LoVo (cell line): ENCODE measurements at places on chromosomes 2 and 18.

DNA sequence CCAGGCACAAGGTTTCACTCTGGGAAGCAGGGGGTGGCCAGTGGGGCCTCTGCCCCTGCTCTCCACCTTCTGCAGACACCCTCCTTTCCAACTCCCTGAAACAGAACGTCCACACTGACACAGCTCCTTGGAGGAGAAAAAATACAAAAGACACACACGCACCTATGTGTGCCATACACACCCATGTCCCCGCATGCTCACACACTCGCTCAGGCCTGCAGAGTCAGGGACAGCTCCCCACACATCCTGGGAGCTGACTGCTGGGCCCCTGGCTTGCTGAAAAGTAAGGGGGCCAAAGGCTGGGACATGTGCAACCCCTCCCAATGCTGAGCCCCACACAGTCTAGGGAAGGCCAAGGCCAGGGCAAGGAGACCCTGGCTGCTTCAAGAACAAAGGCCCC lies 200.5 kb downstream of the TNS1 start:
- DNase-seq: no peak

DNA sequence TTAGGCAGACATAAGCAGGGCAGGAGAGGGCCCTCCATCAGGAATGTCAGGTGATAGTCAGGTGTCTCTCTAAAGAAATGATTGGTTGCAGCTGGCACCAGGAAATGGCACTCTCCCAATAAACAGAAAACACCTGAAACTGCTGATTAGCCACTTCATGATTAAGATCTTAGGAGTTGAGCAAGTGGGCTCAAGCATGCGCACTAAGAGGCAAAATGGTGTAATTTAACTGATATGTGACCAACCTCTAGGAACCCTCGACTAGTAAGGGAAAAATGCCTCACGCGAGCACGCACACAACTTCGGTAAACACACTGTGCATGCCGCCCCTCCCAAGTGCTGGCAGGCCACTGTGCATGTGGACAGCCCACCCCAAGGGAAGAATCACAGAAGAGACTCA lies 23.8 kb upstream of the SLC35G4 start:
- DNase-seq: no peak

- DNase-seq: no peak
These were observed 41.7 kb downstream of the ATOH8 start for GRCh38 chr2:85795331-85796045.

GRCh38 chr2:102841107-102841840 lies 79.4 kb downstream of the TMEM182 start:
- DNase-seq: peak; percentile 12

GRCh38 chr18:26547646-26548414 lies 523 bp downstream of the KCTD1 start:
- no peak for DNase-seq

DNA sequence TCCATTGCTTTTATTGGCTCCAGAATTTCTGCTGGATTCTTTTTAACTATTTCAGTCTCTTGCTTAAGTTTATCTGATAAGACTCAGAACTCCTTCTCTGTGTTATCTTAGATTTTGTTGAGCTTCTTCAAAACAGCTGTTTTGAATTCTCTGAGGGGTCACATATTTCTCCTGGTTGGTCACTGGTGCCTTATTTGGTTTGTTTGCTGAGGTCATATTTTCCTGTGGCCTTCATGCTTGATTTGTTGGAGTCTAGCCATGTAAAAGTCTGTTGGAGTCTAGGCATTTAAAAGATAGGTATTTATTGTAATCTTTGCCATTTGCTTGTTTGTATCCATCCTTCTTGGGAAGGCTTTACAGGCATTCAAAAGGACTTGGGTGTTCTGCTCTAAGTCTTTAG lies 398.7 kb downstream of the DSEL start:
- no peak for DNase-seq

DNA sequence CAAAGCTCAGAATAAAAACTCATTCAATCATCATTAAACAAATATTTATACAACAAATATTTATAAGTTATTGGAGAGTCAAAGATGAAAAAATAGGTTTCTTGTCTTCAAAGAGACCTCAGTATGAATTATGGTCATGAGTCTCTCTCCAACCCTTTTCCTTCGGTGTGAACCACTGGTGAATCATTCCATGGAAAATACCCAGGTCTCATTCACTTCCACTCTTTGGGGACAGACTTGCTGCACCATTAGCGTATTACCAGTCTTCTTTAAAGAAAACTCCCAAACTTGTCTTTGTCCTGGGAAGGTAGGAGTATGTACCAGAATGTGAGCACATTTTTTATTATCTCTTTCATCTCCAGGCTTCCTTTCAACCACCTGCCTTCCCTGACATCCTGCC lies 257.4 kb upstream of the RBMS1 start:
- DNase-seq: no peak

GRCh38 chr2:186617148-186617547 lies 27.3 kb downstream of the ITGAV start:
- DNase-seq: no peak

DNA sequence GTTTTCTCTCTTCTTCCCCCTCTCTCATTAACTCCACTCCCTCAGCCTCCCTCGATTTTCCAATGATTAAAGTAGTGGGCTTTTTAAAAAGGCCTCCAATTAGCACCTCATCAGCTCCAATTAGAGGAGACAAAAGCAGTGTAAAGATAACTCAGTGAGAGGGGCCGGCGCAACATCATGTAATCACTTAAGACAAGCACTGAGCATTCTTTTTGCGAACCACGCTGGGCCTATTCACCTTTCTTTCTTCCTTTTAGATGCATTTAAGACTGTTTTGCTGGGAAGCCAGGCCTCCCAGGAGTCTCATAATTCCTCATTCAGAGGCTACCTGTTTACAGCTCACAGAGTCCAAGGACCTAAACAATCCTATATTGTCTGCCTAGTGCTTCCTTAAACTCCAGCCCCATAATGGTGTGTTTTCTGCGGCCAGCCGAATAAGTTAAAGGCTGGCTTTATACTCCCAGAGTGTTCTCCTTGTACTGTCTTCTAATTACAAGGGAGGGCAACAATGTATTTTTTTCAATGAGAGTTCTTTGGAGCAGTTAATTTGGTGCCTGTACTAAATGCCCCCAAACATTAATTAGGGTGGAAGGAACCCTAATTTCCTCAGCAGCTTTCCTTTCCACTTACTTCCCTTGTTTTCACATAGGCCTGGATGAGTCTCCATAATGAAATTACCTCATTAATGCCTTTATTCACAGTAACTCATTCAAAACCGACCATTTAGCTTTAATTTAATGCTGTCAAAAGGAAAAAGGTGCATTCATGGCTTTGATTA lies 28.0 kb upstream of the LMAN1 start:
- no peak for DNase-seq

DNA sequence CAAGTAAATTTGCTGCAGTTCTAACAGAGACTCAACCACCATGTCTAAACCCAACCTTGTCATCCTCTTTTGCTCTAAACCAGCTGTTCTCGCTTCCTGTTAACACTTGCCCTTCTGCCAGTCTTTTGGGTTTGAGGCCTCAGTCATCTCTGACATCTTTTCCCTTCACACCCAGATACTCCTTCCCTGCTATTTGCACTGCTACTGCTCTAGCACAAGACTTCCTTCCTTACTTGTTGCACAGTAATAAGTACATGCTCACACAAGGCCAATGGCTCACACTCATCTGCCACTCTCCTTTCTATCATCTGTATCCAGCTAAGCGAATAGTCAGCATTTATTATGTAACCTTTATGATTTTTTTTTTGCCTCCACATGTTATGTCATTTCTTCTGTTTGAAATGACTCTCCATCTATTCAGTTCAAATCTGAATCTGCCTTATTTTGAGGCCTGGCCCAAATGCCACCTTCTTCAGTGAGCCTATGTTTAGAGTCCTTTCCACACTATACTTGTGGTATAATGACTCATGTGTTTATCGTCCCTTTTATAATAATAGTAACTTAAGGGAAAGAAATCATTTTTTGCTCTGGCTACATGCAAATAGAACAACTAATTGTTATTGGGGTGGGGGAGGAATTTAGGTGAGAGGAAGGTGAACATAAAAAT lies 22.5 kb upstream of the CDKL4 start:
- no peak for DNase-seq

- DNase-seq: no peak
These were observed 140.9 kb downstream of the TFCP2L1 start for GRCh38 chr2:121144111-121144510.

GRCh38 chr18:51852681-51853080 lies 487.3 kb upstream of the DCC start:
- no peak for DNase-seq

DNA sequence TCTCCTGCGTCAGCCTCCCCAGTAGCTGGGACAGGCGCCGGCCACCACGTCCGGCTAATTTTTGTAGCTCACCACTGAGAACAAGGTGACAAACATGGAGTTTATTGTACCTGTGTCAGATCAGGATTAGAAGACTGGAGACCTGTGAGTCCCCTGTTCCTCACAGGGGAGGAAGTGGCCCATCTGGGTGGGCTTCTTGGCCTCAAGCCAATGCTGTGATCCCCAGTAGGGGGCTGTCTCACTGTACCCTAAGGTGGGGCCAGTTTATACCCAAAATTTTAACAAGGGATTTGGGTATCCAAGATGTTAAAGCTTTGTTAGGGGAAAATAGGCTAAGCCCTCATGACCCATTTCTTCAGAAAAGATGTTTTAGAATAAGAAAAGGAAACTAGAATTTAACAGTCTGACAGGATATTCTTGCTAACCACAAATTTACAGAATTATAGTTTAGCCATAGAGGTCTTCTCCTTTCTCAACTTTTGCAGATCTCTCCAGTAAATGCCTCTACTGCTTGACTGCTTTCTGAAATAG lies 16.3 kb downstream of the PCBP1 start:
- no peak for DNase-seq

DNA sequence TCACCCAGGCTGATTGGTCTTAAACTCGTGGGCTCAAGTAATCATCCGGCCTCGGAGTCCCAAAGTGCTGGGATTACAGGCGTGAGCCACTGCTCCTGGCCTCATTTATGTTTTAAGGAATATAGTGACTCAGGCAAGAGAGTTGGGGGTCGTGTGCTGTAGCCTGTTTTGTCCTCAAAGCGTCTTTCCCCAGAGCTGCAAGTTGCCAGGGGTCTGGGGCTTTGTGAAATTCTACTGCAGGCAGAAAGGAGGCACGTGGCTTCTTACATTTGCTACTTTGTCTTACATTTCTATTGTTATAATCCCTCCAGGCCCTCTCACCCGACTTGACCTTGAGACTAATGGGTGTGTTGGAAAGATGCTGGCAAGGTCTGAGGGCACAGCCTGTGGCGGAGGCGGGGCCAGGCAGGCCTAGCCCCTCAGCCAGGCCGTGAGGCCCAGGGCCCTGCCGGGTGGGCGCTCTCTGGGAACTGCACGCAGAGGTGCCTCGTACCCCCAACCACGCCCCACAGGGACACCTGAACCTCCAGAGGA lies 85.8 kb upstream of the NDUFV2 start:
- DNase-seq: no peak

DNA sequence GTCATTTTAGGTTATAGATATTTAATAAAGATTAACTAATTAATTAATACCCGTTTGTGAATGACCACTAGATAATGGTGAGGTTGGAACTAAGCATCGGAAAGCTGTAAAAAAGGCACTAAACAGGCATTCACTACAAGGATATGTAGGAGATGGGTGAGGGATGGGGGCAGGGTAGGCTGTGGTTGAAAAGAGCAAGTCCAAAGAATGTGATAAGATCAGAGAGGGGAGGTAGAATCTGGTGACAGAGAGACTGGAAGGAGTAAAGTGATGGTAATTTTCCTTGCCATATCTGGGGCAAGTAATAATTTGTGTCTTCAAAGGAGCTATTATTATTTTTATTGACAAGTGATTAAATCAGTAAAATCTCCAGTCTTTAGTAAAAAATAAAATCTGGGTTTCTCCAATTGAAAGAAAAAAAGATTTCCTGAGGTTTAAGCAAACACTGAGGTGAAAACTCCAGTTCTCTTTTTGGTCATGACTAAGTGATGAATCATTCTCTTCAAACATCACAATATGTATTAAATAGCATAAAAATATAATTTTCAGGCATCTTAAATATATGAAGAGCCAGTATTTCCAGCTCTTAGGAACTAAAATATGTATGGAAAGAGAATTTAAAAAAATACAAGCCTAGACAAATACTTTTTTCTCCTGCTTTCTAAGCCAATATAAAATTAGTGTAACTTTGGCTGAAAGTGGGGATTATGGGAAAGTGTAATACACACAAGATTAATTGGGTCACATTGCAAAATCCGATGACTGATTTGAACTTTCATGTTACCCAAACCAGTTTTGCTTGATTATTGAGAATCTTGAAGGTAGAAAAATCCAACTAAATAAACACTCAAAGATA lies 259.1 kb upstream of the RBMS1 start:
- DNase-seq: no peak

DNA sequence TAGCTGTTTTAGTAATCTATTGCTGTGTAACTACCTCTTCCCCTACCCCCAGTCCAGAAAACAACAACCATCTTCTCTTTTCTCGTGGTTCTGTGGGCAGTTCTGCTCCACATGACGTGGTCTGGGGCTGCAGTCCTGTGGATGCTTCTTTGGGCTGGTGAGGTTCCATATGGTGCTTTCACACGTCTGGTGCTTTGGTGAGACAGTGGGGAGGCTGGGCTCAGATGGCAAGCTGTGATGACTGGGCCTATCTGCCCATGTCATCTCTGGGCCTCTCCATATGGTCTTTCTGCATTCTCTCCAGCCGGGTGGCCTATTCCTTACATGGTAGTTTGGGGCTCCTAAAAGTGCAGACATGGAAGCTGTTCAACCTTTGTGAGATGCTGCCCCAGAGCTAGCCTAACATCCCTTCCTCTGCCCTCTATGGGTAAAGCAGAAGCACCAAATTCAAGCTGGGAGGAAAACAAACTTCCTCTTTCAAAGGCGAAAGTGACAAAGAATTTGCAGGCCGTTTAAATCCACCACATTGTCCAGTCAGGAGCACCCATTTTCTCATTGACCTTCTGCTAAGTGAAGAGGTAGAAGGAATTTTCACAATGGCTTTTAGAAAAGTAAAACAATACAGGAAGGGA lies 68.3 kb upstream of the IL1R1 start:
- no peak for DNase-seq
